Stimulated activated CD8-positive, alpha-beta memory T cell treated with anti-CD3 and anti-CD28 coated beads, Interleukin-15, amount 100 ng/mL, for 4 hours (primary cell): ENCODE measurements at places on chromosomes 4 and X.
A peak's percentile ranks its signal among the peaks of the same experiment; 100 is the strongest.

DNA sequence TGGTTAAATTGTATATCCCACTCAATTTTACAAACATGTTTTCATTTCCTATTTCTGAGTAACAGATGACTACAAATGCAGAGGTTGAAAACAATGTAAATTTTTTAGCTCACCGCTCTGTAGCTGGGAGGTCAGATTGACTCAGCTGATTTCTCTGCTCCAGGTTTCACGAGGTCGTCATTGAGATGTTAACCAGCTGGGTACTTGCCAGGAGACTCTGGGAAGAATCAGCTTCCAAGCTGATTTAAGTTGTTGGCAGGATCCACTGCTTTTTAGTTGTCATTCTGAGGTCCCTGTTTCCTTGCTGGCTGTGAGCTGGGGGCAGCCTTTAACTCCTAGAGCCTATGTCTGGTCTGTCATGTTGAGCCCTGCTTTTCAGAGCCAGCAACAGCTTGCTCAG lies 864.3 kb upstream of the AGA start:
- DNase-seq: no peak

GRCh38 chrX:107421337-107421861 lies 28.1 kb upstream of the FRMPD3 start:
- no peak for DNase-seq

DNA sequence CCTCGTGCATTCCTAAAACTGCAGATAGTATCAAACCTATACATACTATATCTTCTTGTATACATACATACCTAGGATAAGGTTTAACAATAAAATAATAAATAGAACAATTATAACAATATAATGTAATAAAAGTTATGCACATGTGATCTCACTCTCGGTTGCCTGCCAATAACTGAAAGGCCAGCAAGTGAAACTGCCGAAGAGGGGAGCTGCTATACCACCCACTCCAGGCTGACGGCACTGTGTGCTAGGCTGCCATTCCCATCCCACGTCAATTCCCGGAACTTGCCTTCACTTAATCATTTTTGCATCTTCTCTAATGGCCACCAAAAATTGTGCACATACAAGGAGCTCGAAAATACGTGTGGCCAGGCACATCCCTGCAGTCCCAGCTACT lies 451.1 kb upstream of the FAT1 start:
- no peak for DNase-seq

DNA sequence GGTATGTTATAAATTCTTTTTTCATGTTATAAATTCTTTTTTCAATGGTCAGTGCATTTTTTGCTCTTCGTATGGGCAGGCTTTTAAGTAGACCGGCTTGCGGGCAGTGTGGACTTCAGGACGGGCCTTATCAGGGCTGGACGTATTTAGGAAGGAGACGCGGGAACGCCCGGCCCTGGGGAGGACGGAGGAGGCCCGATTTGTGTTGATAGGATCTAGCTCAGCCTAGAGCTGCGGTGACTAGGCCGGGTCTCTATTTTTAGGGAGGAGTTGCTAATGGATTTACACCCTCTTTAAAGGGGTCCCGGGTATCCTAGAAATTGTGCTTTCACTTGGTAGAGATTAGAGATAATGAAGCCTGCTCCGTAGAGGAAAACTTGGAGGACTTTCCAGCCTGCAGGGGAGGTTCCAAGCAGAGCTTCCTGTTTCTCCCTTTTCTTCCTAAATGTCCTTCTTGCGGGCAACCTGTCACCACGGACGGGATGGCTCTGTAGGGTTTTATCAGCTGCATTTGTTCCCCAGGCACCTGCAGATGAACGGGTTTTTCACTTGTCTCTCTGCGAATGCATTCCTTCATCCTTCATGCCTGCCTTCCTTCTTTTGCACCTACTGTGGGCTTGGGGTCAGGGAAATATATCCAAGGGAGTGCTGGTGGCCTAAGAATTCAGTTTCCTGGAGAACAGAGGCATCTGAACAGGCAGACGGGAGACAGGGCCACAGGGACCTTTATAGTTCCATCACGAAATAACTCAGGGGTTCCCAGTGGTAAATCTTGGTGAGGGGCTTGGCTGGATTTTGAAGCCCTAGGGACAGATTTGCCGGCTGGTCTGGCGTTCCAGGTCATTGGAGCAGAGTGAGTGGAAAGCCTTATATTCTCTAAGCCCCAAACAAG lies 1.4 kb downstream of the CD99 start:
- no peak for DNase-seq

- no peak for DNase-seq
Observed at GRCh38 chr4:100359441-100359840, 158.4 kb downstream of the EMCN start.

DNA sequence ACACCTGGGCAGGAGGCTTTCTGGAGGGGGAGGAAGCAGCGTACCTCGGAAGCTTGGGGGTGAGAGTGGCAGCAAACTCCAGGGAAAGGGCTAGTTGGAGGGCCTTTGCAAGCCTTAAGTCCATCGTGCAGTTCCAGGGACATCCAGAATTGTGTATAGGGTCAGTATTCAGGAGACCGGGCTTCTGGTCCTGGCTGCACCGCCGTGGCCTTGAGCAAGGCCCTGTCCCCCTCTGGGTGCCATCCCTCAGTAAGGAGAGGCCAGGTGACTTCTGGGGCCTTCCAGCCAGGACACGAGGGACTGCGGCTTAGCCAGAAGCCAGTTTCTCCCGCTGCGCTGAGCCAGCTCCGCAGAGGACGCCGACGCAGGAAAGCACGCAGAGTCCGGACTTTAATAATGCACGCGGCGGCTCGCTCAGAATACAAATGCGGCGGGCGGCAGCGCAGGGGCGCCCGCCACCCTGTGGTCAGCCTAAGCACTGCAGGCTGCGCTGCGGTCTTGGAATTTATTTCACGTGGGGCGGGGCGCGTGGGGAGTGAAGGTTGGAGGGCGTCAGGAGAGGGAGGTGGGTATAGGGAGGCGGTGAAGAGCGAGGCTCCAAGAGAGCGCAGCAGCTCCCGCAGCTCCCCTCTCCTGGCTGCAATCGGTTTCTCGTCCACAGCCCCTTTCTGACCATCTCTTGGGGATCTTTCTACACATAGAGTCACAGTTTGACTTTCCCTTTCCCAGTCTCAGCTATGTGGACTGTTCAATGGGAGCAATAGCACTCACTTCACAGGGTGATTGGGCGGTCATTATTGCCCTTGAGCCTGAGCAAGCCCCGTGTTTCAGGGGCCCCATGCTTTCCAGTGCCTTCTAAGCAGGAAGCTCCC lies 94.1 kb upstream of the GPR50 start:
- peak; percentile 9 for DNase-seq

DNA sequence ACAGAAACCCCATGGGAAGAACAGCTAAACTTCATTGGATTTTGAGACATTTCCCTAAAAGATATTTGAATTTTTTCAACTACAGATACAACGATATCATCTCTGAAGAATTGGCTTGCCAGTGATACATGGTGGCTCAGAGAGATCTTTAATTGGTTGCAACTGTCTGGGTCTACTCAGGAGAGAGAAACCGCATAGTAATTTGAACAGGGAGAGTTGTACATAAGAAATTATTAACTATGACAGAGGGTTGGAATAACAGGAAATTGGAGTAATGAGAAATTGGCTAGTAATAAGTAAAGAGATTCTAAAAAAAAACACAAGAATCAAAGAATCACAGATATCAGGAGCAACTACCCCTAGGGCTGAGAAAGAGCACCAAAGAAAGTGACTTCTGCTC lies 118.4 kb downstream of the KLHL13 start:
- DNase-seq: no peak

- DNase-seq: no peak
Observed at GRCh38 chr4:136829280-136829679, 703.0 kb downstream of the PCDH18 start.

- no peak for DNase-seq
Observed at GRCh38 chr4:185479507-185479971, 8.0 kb upstream of the CCDC110 start.

- DNase-seq: no peak
Observed at GRCh38 chr4:185513489-185514181, 21.7 kb downstream of the PDLIM3 start.

DNA sequence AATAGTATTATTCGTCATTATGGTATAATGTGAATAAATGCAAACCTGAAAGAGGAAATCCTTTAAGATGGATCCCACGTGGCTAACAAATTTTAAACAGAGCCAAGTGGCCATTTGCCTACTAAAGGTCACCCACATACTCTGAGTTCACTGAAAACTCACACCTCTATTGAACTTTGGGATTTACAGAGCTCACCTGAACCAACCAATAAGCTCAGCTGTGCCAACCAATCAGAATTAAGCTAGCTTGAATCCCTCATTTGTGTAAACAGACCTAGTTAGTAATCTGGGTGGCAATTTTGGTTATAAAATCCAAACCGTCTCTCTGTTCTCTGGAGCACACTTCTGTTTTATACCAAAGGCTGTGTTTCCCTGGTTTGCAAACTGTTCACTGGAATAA lies 5.4 kb upstream of the NUDT9 start:
- no peak for DNase-seq

DNA sequence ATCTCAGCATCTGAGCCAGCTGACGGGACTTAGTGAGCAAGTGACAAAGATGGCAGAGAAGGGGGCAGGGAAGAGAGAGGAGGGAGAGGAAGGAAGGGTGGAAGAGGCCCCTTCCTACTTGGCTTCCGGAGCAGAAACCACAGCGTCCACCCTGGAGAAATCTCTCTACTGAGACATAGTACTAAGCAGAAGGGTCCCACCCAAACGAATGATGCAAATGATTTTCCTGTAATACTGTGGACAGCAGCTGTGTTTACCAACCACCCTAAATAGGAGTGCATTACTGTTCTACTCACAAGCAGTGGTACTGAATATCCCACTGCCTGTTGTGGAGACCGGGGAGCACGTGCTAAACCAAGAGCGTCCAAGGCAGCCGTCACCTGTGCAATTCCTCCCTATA lies 29.4 kb downstream of the DTHD1 start:
- no peak for DNase-seq

GRCh38 chrX:116317409-116317808 lies 119.0 kb upstream of the SLC6A14 start:
- DNase-seq: no peak

DNA sequence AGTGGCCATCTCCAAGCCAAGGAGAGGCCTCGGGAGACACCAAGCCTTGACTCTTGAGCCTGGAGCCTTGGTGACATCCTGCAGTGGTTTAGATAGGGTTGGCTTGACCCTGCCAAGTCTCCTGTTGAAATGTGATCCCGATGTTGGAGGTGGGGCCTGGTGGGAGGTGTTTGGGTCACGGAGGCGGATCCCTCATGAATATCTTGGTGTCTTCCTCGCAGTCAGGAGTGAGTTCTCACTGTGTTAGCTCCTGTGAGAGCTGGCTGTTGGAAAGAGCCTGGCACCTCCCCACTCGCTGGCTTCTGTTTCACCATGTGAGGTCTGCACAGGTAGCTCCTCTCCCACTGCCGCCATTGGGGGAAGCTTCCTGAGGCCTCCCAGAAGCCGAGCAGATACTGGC lies 38.8 kb downstream of the ADRA2C start:
- DNase-seq: no peak

GRCh38 chr4:160026721-160027120 lies 923.8 kb downstream of the RAPGEF2 start:
- no peak for DNase-seq

DNA sequence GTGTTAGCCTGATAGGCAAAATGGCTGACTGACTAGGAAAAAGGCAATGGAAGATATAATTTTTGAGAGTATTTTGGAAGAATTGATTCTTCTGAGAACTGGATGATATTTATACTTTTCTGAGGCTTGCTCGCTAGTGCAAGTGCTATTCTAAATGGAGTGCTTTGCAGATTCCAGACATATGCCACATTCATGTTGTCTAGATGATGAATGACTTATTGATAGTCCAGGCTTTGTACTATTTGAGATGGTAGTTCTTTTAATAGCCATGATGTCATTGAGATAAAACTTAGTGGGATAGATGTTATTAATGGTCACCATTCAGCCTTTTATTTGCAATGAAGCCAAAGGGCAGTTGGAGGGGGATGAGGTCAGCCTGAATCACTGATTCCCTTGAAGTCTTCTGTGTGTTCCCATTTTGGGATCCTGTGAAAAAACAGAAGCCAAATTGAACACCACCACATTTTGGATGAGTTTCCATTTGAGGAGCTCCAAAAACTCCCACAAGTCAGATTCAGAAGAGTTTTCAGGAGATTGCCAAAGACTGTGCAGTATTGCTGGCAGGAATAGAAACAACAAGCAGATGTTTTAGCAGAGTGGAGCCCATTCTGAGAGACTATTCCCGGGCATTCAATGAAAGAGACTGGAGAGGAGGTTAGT lies 184.1 kb downstream of the IL1RAPL2 start:
- no peak for DNase-seq

DNA sequence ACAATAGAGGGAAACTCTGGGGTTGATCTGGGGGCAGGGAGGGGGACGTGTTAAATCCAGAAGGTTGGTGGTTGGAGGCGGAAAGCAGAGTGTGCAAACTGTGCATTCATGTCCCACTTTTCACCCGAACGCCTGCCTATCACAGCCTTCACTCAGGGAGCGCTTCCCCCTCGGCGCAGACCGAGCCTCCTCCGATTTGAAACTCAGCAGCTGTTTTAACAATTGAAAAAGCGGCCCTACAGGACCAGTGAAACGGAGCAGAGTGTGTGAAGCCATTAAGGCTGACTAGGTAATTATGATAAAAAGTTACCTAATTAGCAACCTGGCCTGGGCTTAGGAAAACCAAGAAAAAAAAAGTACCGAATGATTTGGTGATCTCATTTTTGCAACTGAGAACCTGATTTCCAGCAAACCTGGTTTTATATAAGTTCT lies 685 bp upstream of the NDNF start:
- no peak for DNase-seq

- no peak for DNase-seq
Observed at GRCh38 chr4:141896687-141897086, 260.3 kb downstream of the IL15 start.
